ENCODE measurements at places on chromosomes 1 and 21.

- DNase-seq, result no peak
These were observed 4.2 kb downstream of the WNT9A start for GRCh38 chr1:227943381-227944089.

- no peak for DNase-seq
These were observed 112.3 kb downstream of the AK5 start for GRCh38 chr1:77394166-77394565.

- no peak for DNase-seq
These were observed 1.5 kb downstream of the KIF1B start for GRCh38 chr1:10211805-10212410.

DNA sequence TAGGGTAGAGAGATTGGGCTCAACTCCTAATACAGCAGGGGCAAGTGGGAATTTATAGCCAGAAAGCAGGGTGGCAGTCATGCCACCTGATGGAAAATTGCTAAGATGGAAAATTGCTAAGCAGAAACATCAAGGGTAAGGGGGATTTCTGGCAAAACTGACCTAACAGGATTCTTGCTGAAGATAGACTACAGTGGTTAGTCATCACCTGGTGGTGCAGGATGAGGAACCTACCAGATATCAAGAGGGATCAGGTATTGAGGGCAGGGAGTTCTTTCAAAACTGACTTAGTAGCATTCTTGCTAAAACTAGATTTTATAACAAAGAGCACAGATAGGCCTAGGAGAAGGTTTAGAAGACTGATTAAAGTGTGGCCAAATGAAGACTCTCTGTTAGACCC is 292.9 kb downstream of the PLPP3 start:
- DNase-seq, result no peak

- DNase-seq, result no peak
These were observed 275.4 kb upstream of the SGIP1 start for GRCh38 chr1:66258404-66259105.

DNA sequence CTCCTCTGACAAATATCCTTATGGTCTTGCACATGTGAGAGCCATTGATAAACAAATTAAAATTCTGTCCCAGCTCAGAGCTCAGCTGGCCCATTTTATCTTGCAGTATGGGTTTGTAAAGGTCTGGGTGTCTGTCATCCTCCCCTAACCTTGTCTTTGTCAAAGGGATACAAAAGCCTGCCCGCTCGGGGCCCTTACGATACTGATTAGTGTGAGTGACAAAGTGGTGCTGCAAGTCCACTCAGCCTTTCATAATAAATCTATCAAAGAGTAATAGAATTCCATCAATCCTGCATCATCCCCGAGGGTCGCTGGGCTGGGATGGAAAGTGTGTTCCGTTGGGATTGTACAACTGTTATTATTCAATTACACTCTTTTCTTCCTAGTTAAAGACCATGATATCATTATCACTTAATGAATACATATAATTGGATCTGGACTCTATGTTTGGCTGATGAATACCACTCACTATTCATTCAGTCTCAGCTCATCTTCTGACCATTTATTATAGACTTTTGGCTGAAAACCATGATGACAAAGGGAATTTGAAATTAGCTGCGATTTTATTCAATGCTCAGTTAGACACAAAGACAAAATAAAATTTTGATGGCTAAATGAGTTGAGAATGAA is 122.5 kb upstream of the FOXD3 start:
- DNase-seq, result no peak

GRCh38 chr1:111827946-111828345 is 72.2 kb downstream of the DDX20 start:
- DNase-seq, result no peak

- no peak for DNase-seq
These were observed 46.1 kb downstream of the GRIK1 start for GRCh38 chr21:29893687-29894086.

DNA sequence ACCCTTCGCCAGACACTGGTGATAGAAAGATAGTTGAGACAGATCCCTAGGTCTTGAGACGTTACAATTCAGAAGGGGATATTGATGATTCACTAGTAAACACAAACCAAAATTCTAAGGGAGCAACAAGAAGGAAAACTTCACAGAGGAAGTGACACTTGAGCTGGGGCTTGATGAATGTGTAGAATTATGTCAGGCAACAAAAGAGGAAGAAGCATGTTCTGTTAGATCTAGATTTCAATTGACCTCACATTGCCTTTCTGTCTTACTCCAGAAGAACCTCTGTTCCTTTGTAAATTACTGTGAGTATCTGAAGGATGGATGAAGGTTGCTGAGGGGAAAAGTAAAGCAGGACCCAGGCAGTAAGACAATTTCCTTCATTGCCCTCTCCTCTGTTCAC is 328.2 kb downstream of the KCTD3 start:
- DNase-seq, result peak; percentile 37

DNA sequence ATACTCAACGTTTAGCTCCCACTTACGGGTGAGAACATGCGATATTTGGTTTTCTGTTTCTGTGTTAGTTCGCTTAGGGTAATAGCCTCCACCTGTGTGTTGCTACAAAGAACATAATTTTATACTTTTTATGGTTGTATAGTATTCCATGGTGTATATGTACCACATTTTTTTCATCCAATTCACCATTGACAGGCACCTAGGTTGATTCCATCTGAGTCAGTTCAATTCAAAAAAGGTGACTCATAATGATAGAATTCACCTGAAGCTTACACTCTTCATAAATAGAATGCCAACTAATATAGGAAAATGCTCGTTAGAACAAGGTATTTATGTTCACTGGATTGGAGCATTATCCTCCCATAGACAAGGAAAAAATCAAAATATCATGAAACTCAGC is 38.5 kb downstream of the RGS4 start:
- no peak for DNase-seq

DNA sequence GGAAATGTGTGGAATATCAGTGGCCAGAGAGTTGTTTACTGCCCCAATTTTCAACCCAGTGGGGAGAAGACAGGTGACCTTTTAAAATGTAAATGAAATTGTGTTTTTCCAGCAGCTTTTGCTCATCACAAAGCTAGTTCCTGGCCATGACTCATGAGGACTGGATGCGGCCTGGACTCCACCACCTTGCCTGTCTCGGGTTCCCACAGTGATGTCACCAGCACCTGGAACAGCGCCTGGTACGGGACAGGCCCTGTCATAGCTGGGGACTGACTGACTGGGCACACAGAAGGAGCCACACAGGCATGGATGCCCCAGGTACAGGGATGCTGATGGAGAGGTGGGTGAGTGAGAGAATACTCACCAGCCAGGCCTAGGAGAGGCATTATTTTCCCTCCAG is 277.1 kb downstream of the AJAP1 start:
- no peak for DNase-seq

DNA sequence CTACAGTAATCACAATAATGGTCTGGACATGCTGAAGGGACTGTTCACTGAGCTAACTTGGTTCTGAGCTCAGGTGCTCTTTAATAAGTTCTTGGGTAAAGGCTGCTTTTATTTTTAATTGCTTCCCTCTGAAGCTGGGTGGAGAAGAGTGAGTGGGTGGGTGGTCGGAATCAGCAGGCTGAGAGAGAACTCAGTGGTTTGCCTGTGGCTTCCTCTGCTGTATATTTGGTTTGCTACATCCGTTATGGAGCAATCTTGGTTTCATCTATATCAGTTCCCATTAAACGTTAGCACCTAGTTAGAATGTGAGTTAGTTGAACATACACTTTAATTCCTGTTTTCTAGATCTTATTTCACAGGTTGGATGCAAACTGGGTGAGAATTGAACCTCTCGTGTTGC is 23.3 kb downstream of the CNIH4 start:
- peak; percentile 86 for DNase-seq
